ENCODE measurements at places on chromosomes 1 and 21.

- DNase-seq, result no peak
Measured at GRCh38 chr21:46202592-46203202, 18.4 kb upstream of the SPATC1L start.

DNA sequence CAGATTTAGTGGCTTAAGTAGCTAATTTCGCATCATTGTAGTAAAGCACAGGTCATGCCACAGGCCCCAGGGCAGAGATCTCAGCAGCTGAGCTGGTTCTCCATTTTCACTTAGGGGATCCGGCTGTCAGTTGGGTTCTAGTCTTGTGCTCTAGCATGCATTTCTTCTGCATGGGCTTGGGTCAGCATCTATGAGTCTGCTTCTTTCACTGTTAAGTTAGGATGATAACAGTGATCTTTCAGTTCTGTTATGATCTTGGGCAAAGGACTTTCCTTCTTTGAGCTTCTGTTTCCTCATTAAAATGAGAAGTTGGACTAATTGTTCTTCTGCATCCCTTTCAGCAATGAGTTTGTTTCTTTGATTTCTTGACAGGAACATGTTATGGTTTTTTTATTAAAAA lies 123.6 kb upstream of the DNAH14 start:
- no peak for DNase-seq

GRCh38 chr1:43414634-43415223 lies 25.0 kb downstream of the SZT2 start:
- DNase-seq, result peak; percentile 45

GRCh38 chr1:77797991-77798390 lies 18.5 kb downstream of the MIGA1 start:
- DNase-seq, result no peak

- DNase-seq, result no peak
Measured at GRCh38 chr1:230971771-230972170, 6.9 kb downstream of the TTC13 start.

DNA sequence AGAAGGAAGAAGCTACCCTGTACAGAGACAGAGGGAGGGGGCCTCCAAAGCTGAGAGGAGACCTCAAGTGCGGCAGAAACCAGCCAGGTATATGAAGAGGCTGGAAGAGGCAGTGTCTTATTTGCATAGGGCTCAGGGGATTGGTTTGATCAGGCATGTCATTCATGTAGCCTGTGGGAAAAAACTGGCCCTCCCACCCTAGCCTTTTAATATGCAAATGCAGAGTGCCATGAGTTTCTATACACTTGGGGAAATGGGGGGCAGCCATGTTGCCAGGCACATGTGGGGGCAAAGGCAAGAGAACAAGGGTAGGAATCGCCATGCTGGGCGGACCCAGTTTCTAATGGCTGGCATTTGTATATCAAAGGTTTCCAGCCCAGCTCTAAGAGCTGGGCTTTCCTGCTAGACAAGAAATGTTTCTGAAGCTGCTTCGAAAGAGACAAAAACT lies 172.7 kb downstream of the RASAL2 start:
- no peak for DNase-seq

DNA sequence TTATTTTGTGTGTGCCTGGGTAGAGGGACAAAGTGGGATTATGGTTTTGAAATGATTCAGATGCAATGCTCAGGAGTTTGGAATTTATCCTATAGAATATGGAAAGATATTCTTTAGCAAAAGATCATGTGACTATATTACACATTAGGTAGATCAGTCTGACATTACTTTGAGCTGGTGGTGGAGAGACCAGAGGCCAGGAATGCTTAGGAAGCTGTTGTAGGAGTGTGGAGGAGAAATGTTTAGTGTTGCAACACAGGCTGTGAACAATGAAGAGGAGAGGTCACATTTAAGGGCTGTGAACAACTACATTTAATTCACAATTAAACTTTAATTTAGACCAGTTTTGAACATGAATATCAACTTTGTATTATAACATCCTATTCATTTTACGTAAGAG lies 45.3 kb upstream of the PODN start:
- DNase-seq, result peak; percentile 16
